Left cardiac atrium (tissue), 4 donors: ENCODE measurements at places on chromosomes 12 and 14.

GRCh38 chr14:87113286-87113685 is 879.7 kb downstream of the GALC start:
- no peak for DNase-seq

GRCh38 chr14:93153121-93153520 is 31.6 kb downstream of the MOAP1 start:
- DNase-seq, result no peak

DNA sequence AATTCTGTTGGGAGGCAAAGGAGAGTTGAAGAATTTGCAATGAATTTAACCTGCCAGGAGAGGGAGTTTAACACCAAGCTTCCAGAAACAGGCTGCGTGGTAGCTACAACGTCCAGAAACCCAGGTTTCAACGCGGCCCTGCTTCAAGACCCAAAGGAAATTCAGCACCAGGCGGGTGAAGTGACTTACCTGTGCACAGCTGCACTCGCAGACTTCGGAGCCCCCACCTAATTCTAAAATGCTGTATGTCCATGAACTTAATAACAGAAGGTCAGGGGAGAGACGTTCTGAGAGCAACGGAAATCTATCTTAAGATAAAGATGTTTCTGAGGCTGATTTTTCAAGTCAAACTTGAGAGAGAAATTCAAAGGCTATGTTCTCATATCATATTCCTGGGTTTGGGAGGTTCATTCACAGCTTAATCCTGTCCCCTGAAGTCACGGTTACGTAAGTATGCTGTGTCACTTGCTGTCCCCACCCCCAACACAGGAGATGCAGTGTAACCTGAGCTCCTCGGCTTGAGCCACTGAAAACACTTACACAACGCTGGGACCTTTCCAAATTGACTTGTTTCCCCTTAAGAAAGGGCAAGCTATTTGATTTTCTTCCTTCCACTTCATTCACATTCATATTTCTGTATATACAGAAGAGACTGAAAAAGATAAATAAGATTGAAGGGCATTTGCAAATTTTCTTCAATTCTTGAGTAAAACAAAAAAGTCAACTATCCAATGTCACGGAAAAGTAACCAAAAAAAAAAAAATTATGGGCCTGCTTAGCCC is 22.7 kb downstream of the CLIP1 start:
- DNase-seq, result peak; percentile 65

GRCh38 chr12:12608557-12608957 is 3.1 kb upstream of the CREBL2 start:
- DNase-seq, result no peak

GRCh38 chr12:15520083-15520482 is 197.8 kb downstream of the PTPRO start:
- DNase-seq, result no peak

GRCh38 chr12:27382171-27382795 is 49.6 kb downstream of the BMAL2 start:
- DNase-seq, result no peak

DNA sequence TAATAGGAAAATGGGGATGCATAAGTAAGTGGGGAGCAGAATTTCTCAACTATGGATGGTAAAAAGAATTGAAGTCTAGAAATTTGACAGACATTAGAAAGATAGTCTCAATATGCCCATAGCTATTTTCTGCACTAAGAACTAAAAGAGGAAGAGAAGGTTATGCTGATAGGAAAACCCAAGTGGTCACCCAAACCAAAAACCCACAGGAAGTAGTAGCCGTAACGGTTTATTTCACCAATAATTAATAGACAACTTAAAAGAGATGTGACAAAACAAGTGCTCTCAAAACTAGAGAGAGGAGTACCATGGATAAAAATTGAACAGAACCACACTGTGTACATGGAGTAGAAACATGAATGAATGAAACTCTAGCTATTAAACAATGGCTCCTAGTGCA is 295.4 kb downstream of the FSCB start:
- no peak for DNase-seq

- no peak for DNase-seq
Measured at GRCh38 chr12:67916266-67916970, 72.8 kb upstream of the IFNG-AS1 start.

DNA sequence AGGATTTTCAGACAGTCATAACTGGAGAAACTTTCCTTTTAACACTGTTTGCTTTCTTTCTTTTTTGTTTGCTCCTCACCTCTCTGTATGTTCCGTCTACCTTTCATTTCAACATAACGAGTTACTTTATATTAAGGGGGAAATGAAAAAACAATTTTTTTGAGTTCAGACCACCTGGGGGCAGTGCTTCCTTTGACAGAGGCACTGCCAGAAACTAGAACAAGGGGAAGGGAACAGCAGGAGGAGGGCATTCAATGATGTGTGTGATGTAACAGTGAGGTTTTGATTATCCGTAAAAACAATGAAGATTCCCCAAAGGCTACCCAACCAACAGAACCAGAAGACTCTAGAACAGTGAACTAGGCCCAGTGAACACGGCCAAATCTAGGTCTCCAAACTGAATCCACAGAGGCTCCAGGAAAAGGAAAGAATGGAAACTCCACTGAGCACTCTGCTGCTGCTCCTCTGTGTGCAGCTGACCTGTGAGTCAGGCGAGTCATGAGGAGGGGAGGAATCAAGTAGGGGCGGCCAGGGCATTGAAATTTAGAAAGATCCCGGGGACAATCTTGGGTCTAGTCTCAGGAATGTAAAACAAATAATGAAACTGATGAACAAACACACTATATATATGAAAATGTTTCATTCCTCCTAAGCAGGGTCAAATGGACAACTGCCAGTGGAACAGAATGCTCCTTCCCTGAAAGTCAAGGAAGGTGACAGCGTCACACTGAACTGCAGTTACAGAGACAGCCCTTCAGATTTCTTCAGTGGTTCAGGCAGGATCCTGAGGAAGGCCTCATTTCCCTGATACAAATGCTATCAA is 323.5 kb downstream of the DAD1 start:
- no peak for DNase-seq

- no peak for DNase-seq
Measured at GRCh38 chr12:83378186-83378727, 691.6 kb downstream of the TMTC2 start.

GRCh38 chr12:77728018-77728417 is 102.7 kb upstream of the NAV3 start:
- DNase-seq, result no peak

DNA sequence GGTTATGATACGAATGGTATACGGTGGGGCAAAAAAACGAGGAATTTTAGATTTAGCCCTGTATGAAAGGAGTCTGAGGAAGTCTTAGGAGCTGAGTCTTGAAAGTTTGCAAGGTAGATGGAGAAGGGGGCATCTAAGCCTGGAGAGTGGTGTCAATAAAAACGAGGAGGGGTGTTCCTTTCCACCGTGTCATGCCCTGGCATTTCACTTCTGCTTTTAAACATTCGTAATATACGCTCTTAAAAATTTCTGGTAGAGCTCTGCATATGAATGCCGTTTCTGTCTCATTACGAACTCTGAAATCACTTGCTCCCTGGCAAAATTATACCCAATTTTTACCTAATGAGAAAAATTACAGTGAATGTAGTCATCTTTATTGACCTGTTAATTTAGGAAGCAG is 170.2 kb downstream of the ERC1 start:
- no peak for DNase-seq
